ENCODE measurements at places on chromosomes 12 and 14.
A peak's percentile ranks its signal among the peaks of the same experiment; 100 is the strongest.

DNA sequence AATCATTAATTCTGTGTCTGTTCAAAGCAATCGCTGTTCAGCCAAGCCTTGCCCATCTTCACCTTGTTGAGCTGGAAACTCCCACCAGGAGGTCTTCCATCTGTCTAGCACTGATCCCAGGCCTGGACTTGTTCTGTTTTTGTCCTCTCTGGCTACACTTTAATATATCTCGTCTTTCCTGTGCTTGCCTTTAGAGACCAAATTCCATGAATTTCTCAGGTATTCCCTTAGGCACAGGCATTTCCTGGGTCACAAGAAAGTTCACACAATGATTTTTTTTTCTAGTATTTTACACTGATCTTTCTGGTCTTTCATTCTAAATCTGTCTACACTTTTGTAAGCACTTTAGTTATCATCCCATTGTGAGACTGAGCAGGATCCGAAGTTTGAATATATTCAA, 116.4 kb upstream of the CCND2 start:
- no peaks in the 10 kb centered on the region for H3K27me3 ChIP-seq
- no peaks in the 10 kb centered on the region for H3K36me3 ChIP-seq
- no peaks in the 10 kb centered on the region for H3K4me1 ChIP-seq
- no peak overlapping the region for H3K4me3 ChIP-seq
- DNase-seq: no peak
- no peak overlapping the region for H3K27ac ChIP-seq

GRCh38 chr12:104790296-104791125, 167.6 kb downstream of the SLC41A2 start:
- no peak overlapping the region for H3K4me3 ChIP-seq
- H3K36me3 ChIP-seq: no peaks in the 10 kb centered on the region
- no peak for DNase-seq

GRCh38 chr12:93245543-93245942, 132.2 kb upstream of the NUDT4 start:
- H3K4me1 ChIP-seq: peaks cover 23% of the 10 kb centered on the region
- H3K4me3 ChIP-seq: no peak overlapping the region
- no peak for DNase-seq
- no peaks in the 10 kb centered on the region for H3K27me3 ChIP-seq

GRCh38 chr12:111327474-111327873, 41.4 kb downstream of the PHETA1 start:
- no peak overlapping the region for H3K4me3 ChIP-seq
- H3K27ac ChIP-seq: no peak overlapping the region
- H3K27me3 ChIP-seq: peaks cover 18% of the 10 kb centered on the region
- no peak for DNase-seq

DNA sequence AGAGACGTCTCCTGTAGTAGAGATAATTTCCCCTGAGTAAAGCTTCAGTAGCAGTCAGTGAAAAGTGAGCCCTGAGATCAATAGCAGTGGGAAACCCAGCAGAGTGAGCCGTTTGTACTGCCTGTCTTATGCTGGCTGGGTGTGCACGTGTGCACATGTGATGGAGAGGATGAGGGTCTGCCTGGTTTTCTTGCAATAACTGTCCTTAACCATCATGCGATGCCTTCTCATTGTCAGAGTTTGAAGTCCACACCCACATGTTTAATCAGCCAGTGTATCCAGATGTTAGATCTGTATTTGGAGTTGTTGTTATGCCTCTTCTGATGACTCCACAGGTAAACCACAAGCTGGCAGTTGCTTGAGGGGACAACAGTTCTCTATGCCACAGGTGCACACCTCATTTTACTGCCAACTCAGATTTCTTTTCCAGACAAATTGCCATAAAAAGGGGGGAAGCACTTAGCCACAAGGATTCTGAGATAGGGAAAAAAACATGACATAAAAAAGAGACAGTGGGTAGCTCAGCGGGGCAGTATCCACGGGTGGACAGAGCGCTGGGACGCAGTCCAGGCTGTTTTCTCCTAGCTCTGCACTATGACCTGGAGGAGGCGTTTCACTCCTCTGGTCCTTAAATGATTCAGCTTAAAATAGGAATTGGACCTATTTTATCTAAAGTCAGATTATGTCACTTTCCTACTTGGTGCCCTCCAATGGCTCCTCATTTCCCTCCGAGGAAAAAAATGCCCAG, 192.3 kb downstream of the ANO6 start:
- H3K4me1 ChIP-seq: peaks cover 12% of the 10 kb centered on the region
- H3K27ac ChIP-seq: no peak overlapping the region
- H3K36me3 ChIP-seq: peaks cover 90% of the 10 kb centered on the region

DNA sequence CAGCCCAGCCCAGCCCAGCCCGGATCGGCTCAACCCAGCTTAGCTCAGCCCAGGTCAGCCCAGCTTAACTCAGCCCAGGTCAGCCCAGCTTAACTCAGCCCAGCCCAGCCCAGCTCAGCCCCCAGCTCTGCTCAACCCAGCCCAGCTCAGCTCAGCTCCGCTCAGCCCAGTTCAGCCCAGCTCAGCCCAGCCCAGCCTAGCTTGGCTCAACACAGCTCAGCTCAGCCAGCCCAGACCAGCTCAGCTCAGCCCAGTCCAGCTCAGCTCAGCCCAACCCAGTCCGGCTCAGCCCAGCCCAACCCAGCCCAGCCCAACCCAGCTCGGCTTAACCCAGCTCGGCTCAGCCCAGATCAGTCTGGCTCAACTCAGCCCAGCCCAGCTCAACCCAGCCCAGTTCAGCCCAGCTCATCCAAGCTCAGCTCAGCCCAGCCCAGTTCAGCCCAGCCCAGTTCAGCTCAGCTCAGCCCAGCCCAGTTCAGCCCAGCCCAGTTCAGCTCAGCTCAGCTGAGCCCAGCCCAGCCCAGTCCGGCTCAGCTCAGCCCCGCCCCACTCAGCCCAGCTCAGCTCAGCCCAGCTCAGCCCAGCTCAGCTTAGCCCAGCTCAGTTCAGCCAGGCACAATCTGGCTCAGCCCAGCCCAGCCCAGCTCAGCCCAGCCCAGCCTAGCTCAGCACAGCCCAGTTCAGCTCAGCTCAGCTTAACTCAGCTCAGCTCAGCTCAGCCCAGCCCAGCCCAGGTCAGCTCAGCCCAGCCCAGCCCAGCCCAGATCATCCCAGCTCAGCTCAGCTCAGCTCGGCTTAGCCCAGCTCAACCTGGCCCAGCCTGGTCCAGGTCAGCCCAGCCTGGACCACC, 331.7 kb downstream of the TMEM121 start:
- no peaks in the 10 kb centered on the region for H3K4me1 ChIP-seq
- H3K4me3 ChIP-seq: no peak overlapping the region
- H3K27me3 ChIP-seq: no peaks in the 10 kb centered on the region
- no peak for DNase-seq
- no peak overlapping the region for H3K27ac ChIP-seq
- no peaks in the 10 kb centered on the region for H3K36me3 ChIP-seq

DNA sequence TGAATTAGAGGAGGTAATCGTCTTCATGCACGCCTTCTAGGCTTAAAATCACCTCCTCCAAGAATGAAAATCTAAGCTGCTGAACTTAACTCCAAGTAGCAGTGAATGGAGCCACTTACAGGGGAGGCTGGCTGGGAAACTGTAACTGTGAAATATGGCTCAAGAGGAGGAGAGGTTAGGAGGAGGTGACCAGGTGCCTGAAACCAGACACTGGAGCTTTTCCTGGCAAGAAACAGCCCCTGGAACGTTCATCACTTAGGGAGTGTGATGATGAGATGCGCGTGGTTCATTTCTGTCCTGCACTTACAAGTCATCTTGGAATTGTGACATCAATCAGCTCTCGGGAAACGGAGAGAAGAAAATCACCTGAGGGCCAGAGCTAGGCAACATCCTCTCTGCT, 62.3 kb upstream of the TMEM132C start:
- H3K27me3 ChIP-seq: no peaks in the 10 kb centered on the region
- no peaks in the 10 kb centered on the region for H3K4me1 ChIP-seq
- no peak for DNase-seq
- no peak overlapping the region for H3K4me3 ChIP-seq
- no peak overlapping the region for H3K27ac ChIP-seq

- peak overlapping the region; percentile 97 for H3K27ac ChIP-seq
- H3K27me3 ChIP-seq: no peaks in the 10 kb centered on the region
- no peak overlapping the region for H3K4me3 ChIP-seq
- no peaks in the 10 kb centered on the region for H3K36me3 ChIP-seq
Measured at GRCh38 chr14:59195912-59196311, 7.4 kb downstream of the DAAM1 start.

- H3K4me3 ChIP-seq: no peak overlapping the region
- H3K27me3 ChIP-seq: no peaks in the 10 kb centered on the region
- no peak for DNase-seq
Measured at GRCh38 chr14:100606687-100607610, 19.7 kb upstream of the BEGAIN start.

DNA sequence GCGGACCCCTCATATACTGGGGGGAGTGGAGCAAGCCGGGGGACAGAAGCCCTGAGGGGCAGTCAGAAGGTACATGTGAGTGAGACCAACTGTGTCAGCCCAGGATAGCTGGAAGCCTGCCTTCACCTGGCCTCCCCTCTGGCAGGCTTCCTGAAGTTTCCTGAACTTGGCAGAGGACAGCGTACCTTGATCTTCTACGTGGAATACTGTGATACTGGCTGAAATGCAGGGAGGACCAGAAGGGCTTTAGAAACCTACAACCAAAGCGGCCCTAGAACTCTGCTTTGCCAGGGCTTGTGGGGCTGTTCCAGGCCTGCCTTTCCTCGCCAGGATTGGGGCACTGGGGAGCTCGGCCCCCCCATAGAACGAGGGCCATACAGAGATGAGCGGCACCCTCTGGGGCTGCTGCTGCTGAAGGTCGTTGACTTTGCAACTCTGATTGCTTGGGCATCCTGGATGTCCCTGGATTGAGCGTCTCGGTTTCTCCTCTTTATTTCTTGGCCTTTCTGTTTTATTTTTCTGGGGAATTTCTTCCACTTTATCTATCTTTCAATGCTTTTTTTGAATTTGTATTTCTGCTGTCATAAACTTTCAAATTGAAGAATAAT, 66.5 kb downstream of the SLC25A47 start:
- H3K27me3 ChIP-seq: no peaks in the 10 kb centered on the region
- H3K27ac ChIP-seq: no peak overlapping the region
- peaks cover 41% of the 10 kb centered on the region for H3K4me1 ChIP-seq
- H3K4me3 ChIP-seq: no peak overlapping the region

DNA sequence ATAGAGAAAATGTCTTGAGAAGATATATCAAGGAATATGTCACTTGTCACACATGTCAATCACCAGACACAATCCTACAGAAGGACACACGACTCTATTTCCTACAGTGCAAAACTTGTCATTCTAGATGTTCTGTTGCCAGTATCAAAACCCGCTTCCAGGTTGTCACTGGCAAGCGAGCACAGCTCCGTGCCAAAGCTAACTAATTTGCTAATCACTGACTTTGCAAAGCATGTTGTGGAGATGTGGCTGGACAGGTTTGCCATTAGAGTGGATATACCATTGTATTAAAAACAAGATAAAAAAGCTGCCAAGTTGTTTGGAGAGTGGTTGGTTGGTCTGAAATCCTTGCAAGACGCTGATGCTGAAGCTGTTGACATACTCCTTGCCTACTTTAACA, 7.9 kb upstream of the SGPP1 start:
- no peaks in the 10 kb centered on the region for H3K36me3 ChIP-seq
- H3K27me3 ChIP-seq: no peaks in the 10 kb centered on the region
- H3K4me3 ChIP-seq: no peak overlapping the region
- no peak overlapping the region for H3K27ac ChIP-seq
- no peak for DNase-seq
- no peaks in the 10 kb centered on the region for H3K4me1 ChIP-seq

- H3K36me3 ChIP-seq: no peaks in the 10 kb centered on the region
- H3K4me3 ChIP-seq: no peak overlapping the region
- H3K27ac ChIP-seq: no peak overlapping the region
- no peaks in the 10 kb centered on the region for H3K4me1 ChIP-seq
Measured at GRCh38 chr12:119624966-119625365, 31.4 kb downstream of the TMEM233 start.

GRCh38 chr12:122244565-122245371, 18.9 kb upstream of the DIABLO start:
- H3K27me3 ChIP-seq: no peaks in the 10 kb centered on the region
- no peak overlapping the region for H3K27ac ChIP-seq
- H3K36me3 ChIP-seq: peaks cover 35% of the 10 kb centered on the region
- DNase-seq: no peak
- H3K4me3 ChIP-seq: no peak overlapping the region

DNA sequence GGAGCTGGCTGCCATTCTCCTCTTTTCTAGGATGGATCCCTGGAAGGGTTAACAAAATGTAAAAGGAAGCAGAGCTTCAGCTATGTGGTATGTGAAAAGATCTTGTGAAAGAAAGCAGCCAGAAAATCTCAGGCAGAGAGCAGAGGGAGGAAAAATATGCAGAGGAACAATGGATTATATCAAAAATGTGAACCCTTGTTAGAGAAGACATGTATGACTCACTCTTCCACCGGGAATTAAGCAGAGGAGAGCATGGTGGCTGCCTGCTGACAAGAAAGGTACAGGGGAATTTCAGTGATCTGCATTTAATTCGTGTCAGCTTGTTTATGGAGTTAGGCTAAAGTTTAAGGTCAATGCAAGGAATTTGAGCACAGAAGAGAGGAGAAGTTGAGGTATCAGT, 46.3 kb downstream of the KCNA1 start:
- H3K27me3 ChIP-seq: peaks cover 36% of the 10 kb centered on the region
- H3K36me3 ChIP-seq: no peaks in the 10 kb centered on the region
- peaks cover 8% of the 10 kb centered on the region for H3K4me1 ChIP-seq
- no peak overlapping the region for H3K27ac ChIP-seq
- no peak for DNase-seq

DNA sequence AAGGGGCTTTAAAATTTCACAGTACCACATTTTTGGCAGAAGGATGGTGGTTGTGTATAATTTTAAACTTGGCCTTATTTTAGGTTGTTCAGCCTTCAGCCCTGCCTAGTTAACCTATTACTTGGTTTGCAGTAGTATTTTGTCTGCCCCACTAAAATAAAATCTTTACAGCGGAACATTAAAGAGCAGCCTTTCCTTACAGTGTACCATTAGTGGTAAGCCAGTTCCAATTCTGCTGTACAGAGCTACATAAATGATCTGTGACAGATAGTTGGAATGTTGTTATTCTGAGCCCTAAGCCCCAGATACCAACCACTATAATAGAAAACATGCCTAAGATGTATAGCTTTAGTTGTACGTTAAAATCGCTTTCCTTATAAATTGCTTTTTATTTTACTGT, 56.2 kb downstream of the SLC38A6 start:
- no peaks in the 10 kb centered on the region for H3K36me3 ChIP-seq
- H3K27me3 ChIP-seq: no peaks in the 10 kb centered on the region
- H3K27ac ChIP-seq: no peak overlapping the region
- H3K4me3 ChIP-seq: no peak overlapping the region
- peaks cover 7% of the 10 kb centered on the region for H3K4me1 ChIP-seq

GRCh38 chr14:24892497-24893051, 157.4 kb downstream of the STXBP6 start:
- H3K27me3 ChIP-seq: no peaks in the 10 kb centered on the region
- H3K4me1 ChIP-seq: peaks cover 9% of the 10 kb centered on the region
- no peak overlapping the region for H3K27ac ChIP-seq
- no peaks in the 10 kb centered on the region for H3K36me3 ChIP-seq
- no peak for DNase-seq

GRCh38 chr12:25835385-25835784, 123.1 kb upstream of the RASSF8 start:
- no peak overlapping the region for H3K27ac ChIP-seq
- H3K4me3 ChIP-seq: no peak overlapping the region
- no peak for DNase-seq
- H3K4me1 ChIP-seq: no peaks in the 10 kb centered on the region
- no peaks in the 10 kb centered on the region for H3K36me3 ChIP-seq

GRCh38 chr12:46227616-46228015, 41.2 kb downstream of the SLC38A1 start:
- no peaks in the 10 kb centered on the region for H3K27me3 ChIP-seq
- no peak overlapping the region for H3K4me3 ChIP-seq
- peak overlapping the region; percentile 12 for H3K27ac ChIP-seq
- H3K36me3 ChIP-seq: no peaks in the 10 kb centered on the region
- no peak for DNase-seq

- no peaks in the 10 kb centered on the region for H3K27me3 ChIP-seq
- H3K27ac ChIP-seq: peak overlapping the region; percentile 76
- no peaks in the 10 kb centered on the region for H3K36me3 ChIP-seq
- no peak for DNase-seq
Measured at GRCh38 chr12:124501112-124501561, 66.3 kb downstream of the NCOR2 start.

Data from esophagus muscularis mucosa (tissue), 4 donors.